Activated naive CD4-positive, alpha-beta T cell (primary cell): ENCODE measurements at places on chromosomes 2 and 18.

DNA sequence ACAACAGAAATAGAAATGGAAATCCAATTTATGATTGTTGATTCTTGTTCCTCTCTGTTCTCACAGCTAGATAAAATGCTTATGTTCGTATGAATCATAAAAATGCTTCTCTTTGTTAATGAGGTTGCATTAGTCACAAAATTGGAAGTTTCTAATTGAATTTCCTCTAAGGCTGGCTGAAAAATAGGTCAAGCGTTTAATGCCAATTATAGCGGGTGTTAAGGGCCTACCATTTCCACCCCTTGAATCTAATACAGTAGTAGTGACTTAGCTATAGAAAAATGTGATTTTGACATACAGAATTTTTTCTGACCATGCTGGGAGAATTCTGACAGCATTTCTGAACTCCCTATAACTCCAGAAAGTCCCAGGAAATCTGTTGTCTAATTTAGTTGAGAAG is 107.1 kb downstream of the TTN start:
- no peak for DNase-seq

DNA sequence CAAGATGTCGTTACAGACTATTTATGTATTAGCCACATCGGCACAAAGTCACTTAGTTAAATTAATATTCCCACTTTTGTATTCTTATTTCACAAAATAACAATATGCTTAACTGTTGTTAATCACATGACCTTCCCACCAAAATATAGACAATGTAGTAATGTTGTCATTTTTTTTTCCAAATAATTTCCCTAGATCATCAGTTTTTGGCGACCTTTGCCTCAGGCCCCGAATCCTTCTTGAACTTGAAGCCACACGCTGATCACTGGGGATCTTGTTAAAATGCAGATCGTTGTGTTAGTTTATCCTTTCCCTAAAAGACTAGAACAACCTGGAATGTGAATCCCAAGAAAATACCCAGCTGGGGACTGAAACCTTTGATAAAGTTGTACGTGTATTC is 497.6 kb downstream of the SUCLG1 start:
- DNase-seq: no peak

DNA sequence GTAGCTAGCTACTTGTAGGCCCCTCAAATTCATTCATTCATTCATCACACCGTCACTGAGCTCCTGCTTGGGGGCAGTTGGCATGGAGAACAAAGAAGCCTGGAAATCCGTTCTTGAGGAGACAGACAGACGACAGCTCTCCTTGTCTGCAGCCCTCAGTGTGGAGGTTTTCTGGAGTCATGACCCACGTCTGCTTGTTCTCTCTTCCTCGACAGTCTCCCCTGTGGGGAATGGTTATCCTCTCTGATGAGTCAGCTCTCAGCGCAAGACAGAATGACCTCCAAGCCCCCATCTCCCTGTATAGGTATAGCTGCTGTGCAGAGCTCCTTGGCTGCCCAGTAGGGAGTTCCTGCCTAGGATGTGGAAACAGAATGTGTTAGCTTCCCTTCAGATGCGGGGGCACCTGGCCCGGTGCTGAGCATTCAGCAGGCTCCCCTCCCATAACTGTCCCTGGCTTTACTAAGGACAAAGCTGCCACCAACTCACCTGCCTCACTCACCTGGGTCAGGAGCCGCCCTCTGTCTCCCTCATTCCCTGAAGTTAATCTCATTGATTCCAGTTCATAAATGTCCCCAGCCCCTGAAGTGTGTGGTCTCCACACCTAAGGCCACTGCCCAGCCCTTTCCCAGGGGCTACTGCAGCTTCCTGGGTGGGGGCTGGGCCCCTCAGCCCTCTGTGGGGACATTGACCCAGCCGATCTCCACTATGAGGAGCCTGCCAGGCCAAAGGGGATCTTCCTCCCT is 124.7 kb downstream of the ACKR3 start:
- no peak for DNase-seq

GRCh38 chr2:55879976-55880375 is 43.6 kb downstream of the EFEMP1 start:
- DNase-seq: no peak

DNA sequence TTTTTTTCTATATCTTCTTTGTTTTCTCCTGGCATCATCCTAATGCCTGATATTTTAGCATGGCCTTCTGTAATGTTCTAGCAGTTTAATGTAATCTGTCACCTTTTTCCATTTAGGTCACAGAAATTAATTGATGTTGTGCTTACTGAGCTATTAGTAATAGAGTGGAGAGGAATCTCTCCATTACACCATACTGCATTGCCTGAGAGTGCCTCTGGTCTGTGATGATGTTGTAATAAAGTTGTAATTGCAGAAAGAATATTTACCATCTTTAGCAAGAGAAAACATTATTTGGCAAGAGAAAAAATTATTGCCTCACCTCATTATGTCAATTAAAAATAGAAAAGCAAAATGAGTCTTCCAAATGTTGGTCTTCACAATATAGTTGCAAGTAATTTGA is 213.2 kb downstream of the KCNJ3 start:
- DNase-seq: no peak

DNA sequence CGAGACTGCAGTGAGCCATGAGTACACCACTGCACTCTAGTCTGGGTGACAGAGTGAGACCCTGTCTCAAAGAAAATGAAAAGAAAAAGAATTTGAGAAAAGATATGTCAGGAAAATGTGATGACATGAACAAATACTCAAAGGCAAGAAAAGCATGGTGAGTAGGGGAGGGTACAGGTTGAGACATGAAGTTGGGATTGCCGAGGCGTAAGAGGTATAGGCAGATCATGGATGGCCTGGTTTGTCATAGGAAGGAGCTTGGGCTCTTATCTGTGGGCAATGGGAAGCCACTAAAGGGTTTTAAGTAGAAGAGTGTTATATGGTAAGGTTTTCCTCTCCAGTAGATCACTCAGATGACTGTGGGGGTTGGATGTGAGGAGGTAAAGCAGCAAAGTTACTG is 32.3 kb downstream of the SPAST start:
- DNase-seq: no peak

- no peak for DNase-seq
These were observed 280.7 kb upstream of the VWC2L start for GRCh38 chr2:214130114-214130513.

DNA sequence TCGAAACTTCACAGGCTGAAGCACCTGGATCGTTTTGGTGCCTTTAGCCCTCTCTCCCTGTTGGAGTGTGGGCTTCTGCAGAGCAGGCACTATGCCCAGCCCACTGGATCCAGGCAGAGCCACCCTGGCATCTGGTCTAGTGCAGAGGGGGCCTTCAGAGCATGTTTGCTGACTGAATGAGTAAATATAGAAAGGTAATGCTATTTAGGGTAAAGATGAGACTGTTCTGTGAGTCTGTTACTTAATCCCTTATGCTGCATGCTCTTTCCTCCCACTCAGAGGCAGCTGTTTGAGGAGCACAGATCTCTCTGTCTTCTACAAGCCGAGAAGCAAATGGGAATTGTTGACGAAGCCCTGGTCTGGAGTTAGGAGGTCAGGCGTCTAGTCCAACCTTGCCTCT is 130.2 kb downstream of the RGPD3 start:
- DNase-seq: no peak

- DNase-seq: no peak
These were observed 24.1 kb downstream of the ST8SIA5 start for GRCh38 chr18:46732801-46733200.

DNA sequence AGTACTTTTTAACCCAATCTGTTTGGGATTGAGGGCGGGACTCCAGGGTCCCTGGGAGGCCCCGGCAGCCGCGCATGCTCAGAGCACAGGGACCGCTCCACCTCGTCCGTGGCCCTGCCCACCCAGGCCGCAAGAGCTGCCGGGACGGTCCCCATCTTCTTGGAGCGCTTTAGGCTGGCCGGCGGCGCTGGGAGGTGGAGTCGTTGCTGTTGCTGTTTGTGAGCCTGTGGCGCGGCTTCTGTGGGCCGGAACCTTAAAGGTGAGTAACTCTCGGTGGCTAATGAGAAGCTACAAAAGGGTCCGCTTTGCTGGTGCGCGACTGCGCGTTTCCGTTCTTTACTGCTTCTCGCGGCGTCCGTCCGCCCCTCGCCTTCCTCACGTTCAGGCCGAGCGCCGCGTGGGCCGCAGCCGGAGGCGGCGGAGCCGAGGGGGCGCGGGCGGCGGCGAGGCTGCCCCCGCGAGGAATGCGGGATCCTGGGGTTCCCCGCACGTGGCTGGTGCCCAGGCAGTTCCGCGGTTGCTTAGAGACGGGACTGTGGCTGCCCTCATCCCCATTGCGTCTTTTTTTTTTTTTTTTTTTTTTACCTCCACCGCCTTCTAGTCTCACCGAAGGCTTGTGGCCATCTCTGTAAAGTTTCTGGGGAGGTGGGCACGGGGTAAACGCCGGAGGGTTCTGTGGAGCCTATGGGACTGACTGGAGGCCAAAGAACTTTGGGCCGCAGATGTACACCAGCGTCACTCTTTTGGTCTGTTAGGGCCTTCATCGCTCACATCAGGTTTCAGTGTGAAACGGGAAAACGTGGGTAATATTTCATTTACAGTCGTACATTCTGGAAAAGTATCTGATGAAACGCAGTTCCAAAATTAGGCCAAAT is at the start of gene SSB:
TSS of gene SSB (plus strand) at position 154 of the 875 bp plus-strand sequence. CDS start 2,090 bp downstream, outside the sequence.
- peak; percentile 78 for DNase-seq

DNA sequence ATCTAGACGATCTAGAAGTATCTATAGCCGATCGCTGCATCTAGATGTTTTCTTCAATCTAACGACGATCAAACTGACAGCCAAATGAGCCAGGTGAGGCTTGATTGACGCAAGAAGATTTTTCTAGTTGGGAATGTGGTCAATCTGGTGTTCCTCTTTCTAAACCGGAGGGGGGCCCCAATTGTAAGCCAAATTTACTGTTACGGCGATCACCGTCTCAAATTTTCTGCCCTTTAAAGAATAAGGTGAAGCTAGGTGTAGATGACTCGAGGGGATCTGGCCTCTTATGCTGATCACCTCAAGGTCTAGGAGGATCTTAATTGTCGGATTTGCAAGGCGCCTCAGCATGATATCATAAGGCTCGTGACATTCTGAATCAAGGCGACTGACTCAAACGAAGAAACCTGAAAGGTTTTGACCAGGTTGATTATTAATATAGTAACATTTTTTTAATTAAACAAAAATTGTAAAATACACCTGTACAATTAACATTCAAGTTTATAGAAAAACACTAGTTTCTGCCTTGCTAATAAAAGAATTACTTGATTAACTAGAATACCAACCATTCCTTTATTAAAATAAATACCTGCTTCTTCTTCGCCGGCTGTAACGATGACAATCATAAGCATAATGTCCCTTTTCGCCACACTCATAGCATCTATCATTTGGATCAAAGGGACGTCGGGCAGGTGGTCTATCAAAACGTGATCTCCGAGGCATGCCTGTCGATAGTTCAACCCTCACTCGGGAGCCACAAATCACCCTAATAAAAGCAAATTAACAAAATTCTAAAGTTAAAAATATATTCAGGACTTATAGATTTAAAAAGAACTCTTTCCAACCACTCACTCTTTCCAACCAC is 2.0 kb downstream of the SRSF7 start:
- DNase-seq: no peak

DNA sequence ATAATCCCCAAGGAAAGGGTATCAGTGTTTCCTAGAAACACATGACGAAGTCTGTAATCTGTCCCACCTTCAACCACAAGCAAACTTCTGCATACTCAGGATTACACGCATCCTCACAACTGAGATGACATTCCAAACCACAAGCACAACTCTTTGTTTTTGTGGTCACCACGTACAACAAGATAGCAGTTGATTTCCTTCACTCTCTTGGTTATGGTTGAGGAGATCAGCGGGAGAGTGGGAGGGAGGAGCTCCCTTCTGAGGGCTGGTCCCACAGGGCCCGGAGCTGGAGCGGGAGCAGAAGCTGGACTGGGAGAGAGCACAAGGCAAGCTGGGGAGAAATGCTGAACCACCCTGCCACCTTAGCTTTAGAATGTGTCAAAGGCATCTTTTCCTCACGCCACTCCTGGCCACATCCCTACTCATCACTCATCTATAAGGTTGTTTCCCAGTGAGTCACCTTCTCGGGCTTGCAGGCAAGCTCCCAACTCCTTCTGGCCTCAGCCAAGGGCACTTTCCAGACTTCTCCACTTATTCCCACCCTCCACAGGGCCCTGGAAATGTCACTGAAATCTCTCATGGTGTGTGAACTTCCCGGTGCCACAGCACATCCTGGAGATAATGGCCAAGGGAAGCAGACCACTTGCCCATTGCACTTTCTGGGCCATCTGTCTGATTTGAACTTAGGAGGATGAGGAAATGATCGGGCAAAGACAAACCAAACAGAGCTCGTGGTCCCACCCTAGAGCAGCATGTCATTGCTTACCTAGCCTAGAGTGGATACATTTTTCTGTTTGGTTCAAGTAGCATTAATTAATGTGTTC is 98.9 kb upstream of the LGALSL start:
- no peak for DNase-seq

- DNase-seq: no peak
These were observed 51.4 kb downstream of the OSBPL1A start for GRCh38 chr18:24346254-24346653.
